ENCODE measurements at places on chromosomes 2 and 18.

- no peak for DNase-seq
Measured at GRCh38 chr18:57446322-57446721, 11.1 kb downstream of the ONECUT2 start.

GRCh38 chr2:16140771-16141640 is 200.7 kb downstream of the MYCN start:
- no peak for DNase-seq

DNA sequence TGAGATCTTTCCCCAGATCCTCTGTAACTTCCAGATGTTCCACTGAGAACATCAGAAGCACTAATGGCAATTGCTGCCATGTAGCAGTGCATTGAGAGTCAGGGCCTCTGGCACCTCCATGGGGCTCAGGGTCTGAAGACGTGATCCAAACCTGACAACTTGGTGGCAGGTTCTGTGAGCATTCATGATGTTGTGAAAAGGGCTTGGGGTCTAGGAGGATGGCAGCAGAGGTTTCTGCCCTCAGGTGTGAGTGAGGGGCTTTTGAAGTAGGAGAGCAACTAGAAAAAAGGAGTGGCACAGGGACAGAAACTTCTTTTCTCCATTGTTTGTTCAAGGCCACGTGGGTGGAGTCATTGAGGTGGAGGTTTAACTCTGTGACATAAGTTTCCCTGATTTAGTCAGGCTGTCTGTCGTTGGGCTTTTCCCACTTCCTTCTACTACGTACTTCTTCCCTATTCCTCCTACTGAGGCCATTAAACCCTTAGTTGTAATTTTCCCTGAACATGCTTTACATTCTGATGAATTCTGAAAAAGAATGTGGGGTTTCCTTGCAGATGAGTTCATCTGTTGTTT is 13.1 kb downstream of the CFLAR start:
- no peak for DNase-seq

GRCh38 chr2:40224318-40224717 is 227.6 kb downstream of the SLC8A1 start:
- DNase-seq: no peak

GRCh38 chr2:123915380-123915779 is 109.7 kb upstream of the CNTNAP5 start:
- no peak for DNase-seq

DNA sequence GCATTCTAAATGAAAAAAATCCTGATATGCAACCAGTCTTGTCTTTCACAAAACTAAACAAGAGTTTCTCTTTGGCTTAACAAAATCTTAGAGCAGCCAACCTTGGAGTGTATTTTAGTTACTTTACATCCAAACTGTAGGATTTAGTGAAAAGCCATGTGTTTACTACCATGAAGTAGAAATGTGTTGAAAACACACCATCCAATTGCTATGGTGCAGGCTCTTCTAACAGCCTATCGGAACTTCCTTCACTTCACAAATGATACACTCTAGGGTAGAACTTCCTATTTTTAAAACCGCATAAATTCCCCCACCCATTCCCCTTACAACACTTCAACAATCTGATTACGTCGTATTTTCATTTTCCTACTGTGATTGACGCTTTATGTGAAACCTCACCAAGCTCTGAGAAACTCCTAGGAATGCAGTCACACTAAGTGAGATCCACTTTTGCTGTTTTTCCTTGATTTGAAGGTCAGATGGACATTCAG is 74.4 kb upstream of the MAP4K4 start:
- DNase-seq: no peak

DNA sequence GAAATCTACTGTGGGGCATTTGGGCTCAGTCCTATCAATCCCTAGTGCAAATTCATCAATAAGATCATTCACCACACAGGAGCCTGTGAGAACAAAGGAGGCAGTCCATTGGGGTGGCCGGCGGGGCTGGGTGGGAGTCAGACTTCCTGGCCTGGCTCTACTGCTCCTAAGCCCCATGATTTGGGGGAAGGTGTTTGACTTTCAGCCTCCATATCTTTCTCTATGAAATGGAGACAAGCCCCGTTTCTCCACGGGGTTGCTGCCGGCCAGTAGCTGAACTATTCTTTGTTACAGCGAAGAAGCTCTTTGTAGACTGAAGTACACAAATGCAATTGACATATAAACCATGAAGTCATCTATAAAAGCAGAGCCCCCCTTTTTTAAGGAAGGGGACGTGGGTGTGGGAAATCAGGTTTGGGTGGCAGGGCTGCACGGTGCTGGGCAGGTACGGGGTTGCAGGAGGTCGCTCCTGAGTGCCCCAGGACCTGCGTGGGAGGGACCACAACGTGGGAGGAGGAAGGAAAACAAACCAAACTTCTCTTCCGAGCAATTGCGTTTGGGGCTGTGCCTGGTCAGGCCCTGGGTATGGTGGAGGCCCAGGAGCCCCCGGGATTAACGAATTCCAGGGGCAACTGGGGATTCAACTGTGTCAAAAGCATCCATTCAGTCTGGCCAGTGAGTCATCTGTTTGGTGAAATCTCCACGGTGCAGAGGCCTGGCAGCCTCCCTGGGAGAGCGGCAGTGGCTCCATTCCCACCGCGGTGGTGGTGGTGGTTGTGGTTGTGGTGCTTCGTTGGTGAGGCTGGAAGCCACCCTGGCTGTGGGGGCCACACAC is 18.2 kb downstream of the FBLN7 start:
- DNase-seq: no peak

DNA sequence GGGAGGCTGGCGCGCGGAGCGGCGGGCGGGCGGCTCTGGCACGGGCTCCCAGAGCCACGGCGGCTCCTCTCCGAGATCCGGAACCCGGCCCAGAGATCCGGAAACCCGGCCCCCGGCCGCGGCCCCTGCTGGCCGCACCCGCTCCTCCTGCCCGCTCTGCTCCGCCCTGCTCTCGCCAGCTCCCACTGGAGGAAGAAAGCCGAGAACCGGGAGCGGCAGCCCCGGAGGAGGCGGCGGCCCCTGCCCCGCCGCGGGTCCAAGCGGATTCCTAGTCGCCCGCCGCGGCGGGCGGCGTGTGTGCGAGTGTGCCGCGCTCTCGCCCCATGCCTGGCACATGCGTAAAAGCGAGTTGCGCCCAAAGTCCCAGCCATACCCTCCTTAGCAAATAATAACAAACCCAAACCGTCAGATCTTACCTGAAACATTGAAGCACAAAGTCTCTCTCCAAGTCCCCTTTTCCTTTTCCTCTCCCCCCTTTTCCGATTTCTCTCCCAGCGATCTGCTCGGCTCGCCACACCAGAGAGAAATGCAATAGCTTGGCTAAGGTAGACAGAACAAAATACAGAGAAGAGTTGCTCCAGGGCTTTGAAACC is 108.7 kb upstream of the KCTD1 start:
- DNase-seq: peak; percentile 51

GRCh38 chr2:30255466-30256408 is 24.4 kb downstream of the LBH start:
- DNase-seq: no peak

GRCh38 chr18:2657788-2658458 is 2.4 kb downstream of the SMCHD1 start:
- DNase-seq: no peak

DNA sequence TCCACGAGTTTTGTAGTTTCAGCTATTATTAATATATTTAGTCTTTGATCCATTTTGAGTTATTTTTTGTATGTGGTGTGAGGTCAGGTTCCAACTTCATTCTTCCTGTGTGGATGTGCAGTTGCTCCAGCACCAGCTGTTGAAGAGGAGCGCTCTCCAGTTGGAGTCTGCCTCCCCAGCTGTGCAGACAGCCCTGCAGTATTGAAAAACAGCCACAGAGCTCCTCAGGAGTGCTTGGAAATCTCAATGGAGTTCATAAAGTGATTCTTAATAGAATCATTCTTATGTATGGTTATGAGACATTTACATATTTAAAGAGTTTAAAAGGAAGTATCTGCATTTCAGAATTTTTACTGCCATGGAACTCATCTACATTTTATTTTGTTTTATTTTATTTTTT is 17.3 kb downstream of the DGKD start:
- DNase-seq: no peak

DNA sequence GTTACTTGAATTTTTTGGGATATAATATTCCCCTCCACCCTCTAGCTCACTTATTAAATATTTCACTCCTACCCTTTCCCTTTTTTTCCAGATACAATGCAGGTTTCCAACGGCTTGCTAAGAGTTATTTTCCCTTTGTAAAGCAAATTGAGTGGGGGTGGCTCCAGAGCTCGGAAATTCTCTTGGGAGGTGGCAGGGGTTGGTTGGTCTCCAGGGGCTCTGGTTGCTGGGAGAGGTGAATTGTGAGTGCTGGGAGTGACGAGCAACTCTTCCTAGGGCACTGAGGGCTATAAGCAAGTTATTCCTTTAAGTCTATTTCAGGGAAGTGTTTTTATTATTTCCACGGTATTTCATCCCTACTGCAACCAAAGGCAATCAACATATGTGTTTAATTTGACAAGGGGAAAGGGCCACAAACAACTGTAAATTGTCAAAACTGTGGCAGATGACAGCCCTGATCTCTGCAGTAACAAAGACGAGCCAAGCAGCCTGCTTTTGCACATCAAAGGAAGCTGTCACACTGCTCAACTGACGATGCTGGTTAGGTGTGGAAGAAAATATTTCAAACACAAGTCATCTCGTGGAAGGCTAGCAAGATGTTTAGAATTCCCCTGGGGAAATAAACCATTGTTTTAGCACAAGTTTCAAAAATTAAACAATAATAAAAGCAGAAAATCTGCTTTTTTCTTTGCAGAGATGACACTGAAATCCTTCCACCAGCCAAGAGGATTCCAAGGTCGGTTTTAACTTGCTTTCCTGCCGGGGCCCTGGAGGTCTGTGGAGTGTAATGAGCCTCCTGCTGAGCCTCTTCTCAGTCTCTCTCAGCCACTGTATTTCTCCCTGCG is 34.8 kb upstream of the ASXL2 start:
- DNase-seq: no peak

GRCh38 chr18:76505614-76506013 is 10.6 kb upstream of the ZNF516 start:
- DNase-seq: no peak

DNA sequence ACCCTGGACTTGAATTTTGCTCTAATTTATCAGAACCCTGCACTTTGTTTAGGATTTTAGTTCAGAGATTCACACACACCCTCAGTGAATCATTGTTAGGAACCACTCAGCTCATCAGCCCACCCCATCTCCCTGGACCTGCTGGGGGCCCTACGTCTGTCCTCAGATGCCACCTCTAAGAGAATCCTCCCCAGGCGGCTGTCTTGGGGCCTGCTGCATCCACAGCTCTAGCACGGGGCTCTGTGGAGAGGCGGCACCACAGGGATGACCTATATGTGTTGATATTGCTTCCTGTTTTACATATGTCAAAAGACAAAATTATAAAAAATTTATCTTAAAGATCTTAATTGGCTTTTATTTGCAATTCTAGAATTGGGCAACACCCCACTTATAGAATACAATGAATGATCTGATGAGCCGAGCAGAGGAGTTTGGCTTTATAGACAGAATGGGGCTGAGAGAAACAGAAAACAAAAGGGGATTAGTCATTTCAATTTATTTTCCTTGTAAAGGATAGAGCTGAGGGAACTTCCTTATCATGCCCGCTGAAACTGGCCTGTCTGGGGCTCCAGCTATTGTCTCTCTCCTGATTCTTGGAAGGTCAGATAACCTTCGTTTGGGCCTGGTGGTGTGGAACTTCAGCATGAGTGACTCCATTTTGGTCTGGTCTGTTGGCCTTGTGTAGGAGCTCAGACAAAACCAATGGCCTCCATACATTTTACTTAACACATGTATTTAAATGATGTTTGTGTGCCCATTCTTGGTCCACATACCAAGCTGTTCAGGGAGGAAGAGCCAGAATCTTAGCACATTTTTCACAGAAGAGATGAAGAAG is 1.4 kb downstream of the MYO7B start:
- no peak for DNase-seq

DNA sequence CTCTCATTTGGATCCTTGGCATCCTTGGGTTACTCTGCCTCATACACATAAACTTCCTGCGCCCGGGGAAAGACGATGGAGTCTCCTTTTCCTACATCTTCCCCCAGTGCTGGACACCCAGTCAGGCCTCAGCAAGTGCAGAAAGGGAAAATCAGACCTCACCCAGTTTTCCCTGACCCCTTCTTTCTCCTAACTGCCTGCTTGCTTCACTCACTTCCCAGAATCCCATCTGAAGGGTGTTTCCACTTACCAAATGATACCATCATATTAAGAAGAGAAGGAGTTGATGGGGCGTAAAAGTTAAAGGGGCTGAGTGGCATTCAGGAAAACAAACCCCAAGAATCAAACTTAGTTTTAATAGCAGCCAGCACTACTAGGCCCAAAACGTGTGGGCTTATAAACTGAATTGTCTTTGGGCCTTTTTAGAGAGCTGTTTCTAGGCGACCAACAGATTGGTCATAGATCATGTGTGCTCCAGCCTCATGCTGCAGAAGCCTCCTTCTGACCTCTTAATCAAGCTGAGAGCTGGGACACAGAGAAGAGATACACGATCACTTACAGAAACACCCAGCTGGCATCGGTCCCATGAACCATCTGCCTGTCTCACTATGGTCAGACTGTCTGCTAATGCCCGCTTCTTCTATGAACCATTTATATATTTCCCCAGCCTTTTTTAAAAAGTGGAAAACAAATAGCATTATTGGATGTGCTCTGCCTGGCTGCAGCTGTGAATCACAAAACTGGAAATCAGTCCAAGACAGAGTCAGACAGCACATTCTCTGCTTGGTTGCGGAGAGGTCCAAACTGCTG is 165.7 kb upstream of the SLC14A2 start:
- DNase-seq: no peak

DNA sequence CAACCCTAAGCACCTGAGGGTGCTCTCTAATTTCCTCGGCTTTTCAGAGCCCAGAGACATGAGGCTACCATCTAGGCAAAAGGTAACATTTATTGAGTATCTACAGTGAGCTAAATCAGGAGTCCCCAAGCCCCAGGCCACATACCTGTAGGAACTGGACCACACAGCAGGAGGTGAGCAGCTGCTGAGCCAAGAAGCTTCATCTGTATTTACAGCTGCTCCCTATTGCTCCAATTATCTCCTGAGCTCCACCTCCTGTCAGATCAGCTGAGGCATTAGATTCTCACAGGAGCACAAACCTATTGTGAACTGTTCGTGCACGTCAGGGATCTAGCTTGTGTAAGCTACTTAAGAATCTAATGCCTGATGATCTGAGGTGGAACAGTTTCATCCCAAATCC is 70.2 kb downstream of the RND3 start:
- no peak for DNase-seq

DNA sequence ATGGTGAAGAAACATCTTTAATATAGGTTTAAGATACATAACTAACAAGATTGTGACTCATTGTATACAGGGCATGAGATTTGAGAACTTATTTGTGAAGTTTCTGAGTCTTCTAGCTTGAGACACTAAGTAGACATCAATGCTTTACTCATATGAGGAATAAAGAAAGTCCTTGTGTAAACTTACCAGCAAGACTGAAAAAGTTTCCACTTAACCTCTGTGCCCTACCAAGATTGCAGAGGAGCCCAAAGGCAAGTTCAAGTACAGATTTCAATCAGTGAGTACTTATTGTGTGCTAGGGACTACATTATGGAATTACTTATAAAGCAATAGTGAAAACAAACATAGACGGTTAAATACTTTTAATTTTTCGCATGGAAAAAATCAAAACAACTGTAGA is 1041.2 kb upstream of the CELF4 start:
- DNase-seq: no peak

Data from GM12892 (cell line).